ENCODE measurements at places on chromosomes 3 and 15. TPM values are rescaled to one million over a fixed set of nuclear protein-coding genes. Genes with fewer than 3 reads are reported as not detected.

Gene ZNF385D
- not detected for total RNA-seq

Gene AMT
- total RNA-seq, result 5.7 TPM

Gene FOXP1
- total RNA-seq, result 154 TPM

Gene CIAO2A
- 39.0 TPM for total RNA-seq

Gene CLDN18
- 472 TPM for total RNA-seq

Gene IQCF5
- total RNA-seq, result not detected

All from upper lobe of left lung (tissue), 6 donors.